ENCODE measurements at places on chromosomes 2 and 18. TPM values are rescaled to one million over a fixed set of nuclear protein-coding genes. Genes with fewer than 3 reads are reported as not detected.
A peak's percentile ranks its signal among the peaks of the same experiment; 100 is the strongest.

DNA sequence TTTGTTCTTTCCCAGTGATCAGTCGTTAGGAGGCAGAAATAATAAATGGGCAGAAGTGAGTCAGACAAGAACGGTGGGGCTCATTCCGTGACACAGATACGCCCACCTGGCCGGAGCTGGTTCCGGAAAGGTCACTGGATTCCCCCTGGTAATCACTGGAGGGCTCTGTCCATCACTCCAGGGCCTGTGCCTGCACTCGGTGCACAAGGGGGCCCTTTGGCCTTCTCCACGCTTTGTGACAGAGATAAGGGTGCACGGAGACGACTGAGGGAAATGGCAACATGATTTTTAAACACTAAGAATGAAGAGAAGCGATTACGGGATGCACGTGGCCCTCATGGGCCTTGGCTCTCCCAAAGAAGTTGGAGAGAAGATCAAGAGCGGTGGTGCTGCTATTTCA lies 84.4 kb downstream of the PTGR3 start:
- DNase-seq: no peak

DNA sequence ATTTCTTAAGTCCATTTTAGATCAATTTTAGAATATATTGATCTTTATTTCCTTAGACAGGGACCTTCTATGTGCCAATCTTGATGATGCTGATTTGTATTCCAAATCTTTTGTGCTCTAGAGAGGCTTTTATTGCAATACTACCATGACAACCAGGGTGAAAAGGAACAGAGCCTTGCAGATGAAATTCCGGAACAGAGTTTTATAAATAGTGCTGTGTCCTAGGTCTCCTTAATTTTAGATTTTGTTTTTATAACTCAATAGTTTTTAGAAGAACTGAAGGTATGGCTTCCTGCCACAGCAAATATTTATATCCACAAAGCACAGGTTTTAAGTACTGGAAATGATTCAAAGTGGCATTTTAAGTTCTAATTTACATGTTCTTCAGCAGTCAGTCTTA lies 160.2 kb downstream of the PMAIP1 start:
- DNase-seq: no peak

DNA sequence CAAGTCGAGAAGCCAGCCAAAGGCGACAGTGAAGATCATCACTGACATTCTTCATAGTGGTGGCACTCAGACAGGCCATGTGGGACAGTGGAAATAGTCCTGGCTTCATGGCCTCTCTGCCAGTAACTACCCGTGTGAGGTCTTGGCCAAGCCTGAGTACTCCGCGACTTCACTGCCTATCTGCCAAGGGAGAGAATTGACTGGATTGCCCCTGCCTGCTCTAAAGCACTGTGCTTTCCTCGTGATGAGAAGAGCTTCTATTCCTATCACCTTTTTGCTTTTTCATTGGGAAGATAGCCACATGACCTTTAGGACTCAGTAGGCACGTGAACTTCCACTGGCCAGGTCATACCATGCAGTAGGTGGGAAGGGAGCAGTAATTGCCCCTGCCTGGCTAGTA lies 239.3 kb downstream of the HAUS1 start:
- DNase-seq: no peak

DNA sequence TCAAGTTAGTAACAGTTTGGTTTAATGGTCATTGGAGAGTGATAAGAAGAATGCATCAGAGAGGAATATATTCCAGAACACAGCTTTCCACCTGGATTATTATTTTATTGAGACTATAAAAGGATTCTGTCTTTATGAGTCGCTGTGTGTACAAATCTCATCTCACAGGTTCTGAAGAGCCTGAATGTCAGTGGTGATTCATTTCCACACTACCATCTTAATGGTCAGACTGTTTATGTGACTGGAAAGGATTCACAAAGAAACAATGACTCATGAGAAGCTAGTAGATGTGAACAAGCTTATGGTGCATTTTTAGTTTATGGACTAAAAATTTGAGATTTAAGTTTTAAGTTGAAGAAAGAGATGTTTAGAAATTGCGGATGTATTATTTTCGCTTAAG lies 685.4 kb upstream of the NRXN1 start:
- DNase-seq: no peak

DNA sequence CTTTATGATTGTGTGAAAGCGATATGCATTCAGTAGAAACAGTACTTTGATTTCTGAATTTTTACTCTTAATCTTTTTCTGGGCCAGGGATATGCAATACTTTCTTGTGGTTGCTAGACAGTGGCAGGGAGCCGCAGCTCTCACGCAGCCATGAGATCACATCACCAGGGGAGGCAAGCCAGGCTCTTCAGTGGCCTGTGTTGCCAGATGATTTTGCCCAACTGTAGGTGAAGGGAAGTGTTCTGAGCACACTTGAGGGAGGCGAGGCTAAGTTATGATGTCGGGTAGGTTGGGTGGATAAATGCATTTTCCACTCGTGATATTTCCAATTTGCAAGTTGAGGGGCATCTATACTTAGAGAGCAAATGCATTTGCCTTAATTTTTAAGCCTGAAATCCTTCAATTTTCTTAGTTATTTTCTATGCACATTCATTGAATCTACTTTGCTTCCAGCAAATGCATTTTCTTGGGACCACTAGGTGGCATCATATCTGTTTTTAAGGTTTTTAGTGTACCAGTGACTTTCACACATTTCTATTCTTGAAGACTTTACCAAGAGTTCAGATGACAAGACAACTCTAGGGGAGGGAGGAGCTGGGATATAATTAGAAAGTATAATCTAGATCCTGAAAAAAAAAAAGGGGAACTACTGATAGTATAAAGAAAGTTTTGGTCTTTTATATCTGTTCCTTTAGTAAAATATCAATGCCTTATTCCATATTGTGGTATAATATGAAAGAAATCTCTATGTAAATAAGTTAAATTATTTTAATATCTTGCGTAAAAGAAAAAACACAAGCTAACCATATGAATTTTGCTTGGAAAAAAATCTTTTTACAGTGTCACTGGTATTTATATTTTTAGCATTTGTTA lies 643.3 kb downstream of the SOCS6 start:
- peak; percentile 50 for DNase-seq

DNA sequence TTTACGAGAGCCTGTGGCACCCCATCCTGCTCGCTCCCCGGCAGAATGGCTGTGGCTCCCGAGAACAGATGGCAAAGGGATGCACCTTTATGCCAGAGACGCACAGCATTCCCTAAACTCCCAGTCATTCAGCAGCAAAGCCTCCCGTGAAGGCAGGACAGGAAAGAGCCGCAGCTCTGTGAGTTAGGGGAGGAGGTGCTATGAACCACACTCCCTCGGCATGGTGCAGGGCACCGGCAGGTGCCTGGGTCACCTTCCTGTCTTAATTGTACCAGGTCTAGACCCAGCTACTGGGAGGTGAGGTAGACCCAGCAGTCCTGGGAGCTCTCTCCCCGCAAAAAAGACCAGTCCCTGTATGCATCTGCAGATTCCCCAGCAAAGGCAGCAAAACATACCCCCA lies 149.8 kb downstream of the TWIST2 start:
- DNase-seq: no peak

DNA sequence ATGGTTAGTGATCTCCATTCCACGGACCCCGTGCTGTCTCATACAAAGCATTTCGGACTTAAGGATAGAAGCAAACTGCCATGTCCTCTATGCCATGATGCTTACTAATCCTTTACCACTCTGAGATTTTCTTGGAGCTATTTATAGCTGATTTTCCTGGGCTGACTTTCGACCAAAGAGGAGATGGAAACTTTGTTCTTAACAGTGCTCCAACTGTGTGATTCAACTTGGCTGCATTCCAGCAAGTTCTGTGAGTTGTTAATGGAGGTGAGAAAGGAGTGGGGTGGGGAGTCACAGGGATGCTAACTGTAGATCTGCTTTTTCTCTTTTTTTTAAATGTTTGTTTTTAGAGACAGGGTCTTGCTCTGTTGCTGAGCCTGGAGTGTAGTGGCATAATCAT lies 45.5 kb upstream of the MSH2 start:
- DNase-seq: peak; percentile 57

DNA sequence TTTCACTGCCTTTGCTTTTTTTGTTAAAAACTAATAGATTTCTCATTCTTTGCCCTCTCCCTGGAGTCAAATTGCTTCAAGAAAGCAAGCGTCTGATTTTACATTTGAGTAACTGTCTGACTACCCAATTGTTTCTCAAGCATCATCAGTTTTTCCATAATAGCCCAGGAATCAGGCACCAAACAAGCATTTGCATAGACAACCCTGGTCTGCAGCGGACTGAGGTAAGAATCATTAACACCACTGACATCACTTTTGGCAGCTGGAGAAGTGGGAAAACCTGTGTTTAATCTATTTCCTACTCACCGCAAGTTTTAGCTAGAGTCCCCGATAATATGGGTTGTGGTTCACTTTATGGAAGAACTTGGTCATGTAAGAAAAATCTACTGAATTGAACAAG lies 55.7 kb downstream of the IRS1 start:
- no peak for DNase-seq

ALPG gene
- not detected for total RNA-seq

CHST9 gene
- total RNA-seq: not detected

REG3A gene
- total RNA-seq: not detected

FBXO36 gene
- 0.67 TPM for total RNA-seq
